Hematopoietic multipotent progenitor cell treated with erythropoietin and hydrocortisone succinate and interleukin-3 and kit ligand, for 4 days (in vitro differentiated cells): ENCODE measurements at places on chromosomes 4 and X.

DNA sequence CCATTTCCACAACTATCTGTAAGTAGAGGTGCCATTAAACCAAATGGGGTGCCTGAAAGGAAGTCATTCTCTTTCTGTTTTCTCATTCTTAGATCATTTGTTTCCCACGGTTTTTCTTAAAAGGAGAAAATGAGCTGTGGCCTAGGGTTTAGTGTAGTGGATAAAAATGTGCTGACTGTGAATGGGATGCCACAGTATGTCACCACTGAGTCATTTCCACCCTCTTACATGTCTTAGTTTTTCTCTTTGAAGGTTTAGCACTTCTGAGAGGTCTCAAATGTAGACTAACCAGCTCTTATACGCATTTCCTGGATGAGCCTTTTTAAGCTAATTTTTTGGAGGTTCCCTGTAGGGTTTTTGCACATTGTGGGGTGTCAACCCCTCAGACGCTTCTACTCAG lies 244.5 kb upstream of the SPANXN1 start:
- no peak for DNase-seq

DNA sequence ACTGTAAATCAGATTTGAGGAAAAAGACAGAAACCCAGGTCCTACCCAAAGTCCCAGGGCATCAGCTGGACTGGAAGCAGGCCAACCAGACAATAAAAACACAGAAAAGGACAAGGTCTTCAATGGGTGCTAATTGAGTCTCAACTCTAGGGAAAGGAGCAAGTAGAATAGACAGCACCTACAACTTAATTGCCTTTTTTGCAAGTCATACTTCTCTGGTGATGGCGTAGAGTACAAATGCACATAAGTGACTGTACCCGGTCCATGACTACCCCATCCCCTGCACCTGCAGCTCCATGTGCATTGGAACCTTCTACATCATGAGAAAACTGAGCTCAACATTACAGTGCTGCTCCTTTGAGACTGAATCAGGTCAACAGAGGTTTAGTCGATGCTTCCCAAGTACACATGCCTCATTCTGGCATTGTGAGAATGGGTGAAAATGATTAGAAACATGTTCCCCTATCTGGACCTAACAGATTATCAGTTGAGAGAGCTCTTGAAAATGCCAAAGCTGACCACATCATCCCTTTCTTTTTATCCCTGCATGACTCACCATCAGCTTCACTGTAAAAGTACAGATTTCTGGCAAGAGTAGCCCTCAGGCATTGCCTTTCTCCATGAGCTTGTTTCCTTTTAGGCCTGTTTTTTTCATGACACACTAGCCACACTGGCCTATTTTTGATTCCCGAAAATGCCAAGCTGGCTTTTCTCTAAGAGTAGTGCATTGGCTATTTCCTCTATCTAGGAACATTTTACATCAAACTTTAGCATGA lies 298.3 kb downstream of the HS3ST1 start:
- peak; percentile 46 for DNase-seq

DNA sequence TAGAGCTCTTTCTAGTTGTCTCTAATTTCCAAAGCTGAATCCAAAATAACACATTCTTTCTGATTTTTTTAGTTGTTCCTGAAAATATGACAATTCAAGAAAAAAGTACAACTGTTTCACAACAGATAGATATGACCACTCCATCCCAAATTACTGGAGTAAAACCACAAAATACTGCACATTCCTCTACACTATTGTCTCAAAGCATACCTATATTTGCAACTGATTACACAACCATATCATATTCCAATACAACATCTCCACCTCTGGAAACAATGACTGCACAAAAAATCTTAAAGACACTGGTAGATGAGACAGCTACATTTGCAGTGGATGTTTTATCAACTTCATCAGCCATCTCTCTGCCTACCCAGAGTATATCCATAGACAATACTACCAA lies 43.6 kb downstream of the ADGRG4 start:
- no peak for DNase-seq

- DNase-seq: no peak
Observed at GRCh38 chrX:133375615-133376340, 39.5 kb downstream of the GPC4 start.

DNA sequence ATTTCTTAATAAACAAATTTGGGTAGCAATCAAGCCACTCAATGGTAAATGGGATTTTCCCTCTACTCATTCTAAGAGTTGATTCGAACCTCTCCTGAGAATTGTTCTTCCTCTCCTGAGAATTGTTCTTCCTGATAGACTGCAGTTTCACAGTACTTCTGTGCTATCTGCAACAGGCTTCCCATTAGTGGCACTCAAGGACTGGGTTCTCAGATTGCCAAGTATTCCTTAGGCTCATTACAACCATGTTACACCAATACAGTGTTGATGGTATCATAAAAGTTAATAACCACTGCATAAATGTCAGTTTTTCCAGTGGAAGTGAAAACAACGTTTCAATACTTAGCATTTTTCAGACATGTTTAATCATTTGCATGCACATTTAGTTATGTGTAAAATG lies 201.6 kb downstream of the FRMPD4 start:
- DNase-seq: no peak

GRCh38 chrX:55758033-55758432 lies 40.5 kb downstream of the RRAGB start:
- no peak for DNase-seq

DNA sequence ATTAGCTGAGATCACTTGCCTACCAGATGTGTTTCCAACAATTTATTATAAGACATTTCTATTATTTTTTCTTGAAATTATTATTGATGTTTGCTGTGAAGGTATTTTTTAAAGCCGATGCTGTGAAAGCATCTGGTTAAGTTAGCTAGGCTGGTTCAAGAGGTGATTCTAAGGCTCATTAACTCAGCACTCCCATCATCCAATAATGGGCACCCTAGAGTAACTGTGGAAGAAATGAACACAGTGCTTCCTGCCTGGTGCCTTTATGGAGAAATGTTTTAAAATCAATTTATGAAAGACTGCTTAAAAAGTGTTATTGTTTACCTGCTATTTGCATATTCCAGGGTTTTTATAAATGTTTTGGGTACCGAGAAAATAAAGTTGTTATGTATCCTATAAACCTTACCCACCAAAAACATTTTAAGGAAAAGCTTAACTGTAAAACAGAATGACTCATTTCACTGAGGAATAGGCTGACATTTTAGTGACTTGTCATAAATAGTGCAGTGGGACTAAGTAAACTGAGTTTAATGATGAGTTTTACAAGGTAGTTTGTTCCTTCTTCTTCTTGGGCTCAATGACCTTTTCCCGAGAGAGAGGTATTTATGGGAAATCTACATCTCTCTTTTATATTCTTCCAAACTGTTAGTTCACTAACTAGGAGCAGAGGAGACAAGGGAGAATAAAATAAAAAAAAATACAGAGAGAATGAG lies 310.0 kb upstream of the AADAT start:
- no peak for DNase-seq

DNA sequence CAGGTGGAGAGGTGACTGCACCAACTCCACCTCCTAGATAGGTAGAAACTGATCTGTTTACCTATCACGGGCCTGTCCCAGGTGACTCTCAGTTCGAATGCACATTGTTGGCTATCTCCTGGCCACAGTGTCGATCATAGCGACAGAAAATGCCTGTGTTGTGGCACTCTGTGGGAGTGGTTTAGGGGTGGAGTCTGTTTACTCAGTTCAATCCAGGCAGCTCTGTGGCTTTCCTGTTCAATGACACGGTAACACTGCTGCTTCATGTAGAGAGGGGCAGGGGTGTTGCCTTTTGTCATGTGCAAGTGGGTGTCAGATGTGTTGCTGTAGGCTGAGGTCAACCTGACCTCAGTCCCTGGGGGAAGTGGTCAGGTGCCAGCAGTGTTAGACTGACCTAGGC lies 1602.4 kb downstream of the TECRL start:
- DNase-seq: no peak

GRCh38 chr4:178293601-178294000 lies 851.4 kb upstream of the AGA start:
- DNase-seq: no peak

GRCh38 chrX:129679901-129680300 lies 25.1 kb upstream of the APLN start:
- no peak for DNase-seq

- DNase-seq: no peak
Observed at GRCh38 chr4:136124251-136124745, 1408.0 kb downstream of the PCDH18 start.
